Globus pallidus (tissue), 1 donor: ENCODE measurements at places on chromosomes 12 and 14.
A peak's percentile ranks its signal among the peaks of the same experiment; 100 is the strongest.

DNA sequence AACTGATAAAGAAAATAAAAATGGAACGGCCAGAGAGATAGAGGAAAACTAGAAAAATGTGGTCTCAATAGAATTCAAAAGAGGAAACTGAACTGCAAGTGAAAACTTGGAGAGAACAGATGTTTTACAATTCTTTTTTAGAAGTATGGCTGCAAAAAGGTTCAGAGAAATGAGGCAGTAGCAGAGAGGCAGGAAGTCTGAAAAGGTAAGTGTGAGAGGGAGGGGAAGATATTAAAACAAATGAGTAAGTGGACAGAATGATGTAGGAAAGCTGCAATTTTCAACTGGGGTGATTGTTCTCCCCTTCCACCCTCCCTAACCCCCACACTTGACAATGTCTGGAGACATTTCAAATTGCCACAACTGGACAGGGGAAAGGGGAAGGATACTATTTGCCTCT, 12.9 kb downstream of the BTBD7 start:
- no peak for DNase-seq

DNA sequence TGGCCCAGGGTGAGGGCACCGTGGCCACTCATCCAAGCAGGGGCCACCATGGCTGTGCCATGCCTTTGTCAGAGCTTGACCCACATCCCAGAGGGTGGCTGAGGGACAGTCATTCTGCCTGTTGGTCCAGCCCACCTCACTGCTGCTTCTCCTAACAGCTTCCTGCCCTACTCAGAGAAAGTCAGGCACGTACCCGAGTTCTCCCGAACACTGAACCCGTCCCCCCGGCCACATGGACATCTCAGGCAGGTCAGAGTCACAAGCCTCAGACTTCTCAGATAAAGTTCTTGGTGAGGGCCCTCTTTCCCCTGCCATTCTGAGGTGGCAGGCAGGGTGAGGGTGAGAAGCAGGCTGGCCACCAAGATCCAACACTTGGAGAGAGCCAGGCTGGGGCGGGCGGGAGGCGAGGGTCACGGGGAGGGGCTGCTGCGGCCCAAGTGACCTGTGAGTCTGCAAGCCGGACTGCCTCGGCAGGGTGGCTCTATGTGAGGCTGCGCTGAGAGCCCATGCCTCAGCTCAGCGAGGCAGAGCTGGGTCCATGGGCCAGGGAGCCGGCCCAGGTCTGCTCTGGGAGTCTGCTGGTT, 317.8 kb downstream of the TMEM121 start:
- DNase-seq = no peak

- no peak for DNase-seq
Observed at GRCh38 chr12:38761636-38762342, 143.6 kb downstream of the CPNE8 start.

DNA sequence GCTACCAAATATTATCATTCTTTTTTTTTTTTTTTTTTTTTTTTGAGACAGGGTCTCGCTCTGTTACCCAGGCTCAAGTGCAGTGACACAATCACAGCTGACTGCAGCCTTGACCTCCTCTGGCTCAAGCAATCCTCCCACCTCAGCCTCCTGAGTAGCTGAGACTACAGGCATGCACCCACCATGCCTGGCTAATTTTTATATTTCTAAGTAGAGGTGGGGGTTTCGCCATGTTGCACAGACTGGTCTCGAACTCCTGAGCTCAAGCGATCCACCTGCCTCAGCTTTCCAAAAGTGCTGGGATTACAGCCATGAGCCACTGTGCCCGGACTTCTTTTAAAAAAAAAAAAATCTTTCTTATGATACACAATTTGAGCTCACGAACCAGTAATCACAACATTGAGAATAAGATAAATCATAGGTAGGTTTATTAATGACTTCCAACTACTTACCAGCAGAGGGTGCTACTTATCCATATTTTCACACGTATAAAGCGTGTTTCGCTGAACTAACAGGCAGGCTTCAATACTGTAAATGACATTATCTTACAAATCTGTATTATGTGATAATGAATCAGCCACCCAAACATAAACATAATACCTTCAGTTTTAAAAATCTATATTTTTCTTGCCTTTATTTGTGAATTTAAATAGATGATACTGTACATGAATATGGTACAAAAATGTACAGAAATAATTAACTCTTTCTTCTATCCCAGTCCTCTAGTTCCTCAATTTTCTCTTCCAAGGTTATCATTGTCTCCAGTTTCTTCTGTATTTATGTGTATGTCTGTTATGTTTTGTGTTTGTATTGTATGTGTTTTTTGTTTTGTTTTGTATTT, 42.5 kb upstream of the BCAT1 start:
- DNase-seq = peak; percentile 68

DNA sequence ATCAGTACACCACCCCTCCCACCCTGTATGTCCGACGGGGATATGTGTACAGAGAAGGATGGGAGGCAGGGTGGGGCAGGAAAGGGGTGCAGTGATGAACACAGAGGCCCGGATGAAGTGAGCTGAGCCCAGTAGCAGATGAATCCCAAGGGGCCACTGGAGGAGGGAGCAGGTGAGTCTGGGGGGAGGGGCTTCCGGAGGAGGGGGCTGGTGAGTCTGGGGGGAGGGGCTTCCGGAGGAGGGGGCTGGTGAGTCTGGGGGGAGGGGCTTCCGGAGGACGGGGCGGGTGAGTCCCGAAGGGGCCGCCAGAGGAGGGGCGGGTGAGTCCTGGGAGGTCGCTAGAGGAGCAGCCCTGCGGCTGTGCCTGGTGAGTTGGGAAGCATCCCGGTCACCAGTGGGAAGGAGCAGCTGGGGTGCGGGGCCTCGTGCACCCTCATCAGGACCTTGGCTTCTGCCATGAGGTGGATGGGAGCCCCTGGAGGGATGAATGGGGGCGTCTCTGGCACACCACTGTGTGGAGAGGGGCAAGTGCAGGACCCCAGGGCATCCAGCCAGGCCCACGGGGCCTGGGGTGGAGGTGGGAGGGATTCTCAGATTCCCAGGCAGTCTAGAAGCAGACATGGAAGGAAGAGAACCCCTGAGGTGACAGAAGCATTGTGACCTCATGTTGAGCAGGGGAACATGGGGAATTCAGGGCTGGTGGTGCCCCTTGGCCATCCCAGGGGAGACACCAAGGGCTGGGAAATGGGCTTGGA, 14.0 kb downstream of the BEGAIN start:
- DNase-seq = no peak

DNA sequence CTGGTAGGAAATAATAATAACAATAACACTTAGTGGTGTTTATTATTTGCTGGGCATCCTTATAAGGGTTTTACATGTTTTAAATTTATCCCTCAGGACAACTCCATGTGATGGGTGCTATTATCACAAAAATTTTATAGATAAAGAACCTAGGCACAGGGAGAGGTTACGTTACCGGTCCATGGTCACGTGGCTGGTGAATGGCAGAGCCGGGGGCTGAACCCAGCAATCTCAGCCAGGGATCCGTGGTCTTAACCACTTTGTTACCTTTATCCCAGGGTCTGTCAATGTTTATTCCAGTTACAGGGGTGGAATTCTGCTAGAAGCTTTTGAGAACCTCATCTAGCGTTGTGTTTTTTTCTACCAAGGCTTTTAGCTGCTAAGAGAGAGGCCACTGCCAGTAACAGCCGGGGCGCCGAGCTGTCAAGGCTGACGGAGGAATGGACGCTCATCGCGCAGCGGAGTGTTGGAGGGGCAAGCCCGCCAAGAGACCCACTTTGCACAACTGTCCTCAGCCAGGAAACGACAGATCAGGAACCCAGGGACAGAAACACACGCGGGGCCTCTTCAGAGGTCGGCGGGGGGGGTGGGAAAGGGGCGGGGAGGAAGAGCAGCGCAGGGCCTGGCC, 418 bp downstream of the AMN1 start:
- DNase-seq = no peak

DNA sequence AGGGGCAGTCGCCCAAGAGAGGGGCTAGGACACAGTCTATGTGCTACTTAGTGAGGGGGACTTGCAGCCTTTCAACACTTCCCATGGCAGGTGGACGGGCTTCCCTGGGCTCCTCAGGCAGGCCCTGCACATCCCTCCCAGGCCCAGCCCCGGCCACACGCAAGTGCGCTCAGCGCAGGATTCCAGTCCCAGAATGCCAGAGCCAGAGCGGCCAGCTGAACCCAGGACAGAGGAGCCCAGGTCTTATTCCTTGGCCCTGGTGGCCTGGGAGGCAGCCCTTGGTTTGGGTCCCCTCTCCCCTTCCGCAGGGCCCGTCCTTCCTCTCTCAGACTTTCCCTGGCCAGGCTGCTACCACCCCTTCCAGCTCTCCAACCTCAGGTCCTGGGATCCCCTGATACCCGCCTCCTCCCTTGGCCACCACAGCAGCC, 12.0 kb downstream of the DLK1 start:
- no peak for DNase-seq

DNA sequence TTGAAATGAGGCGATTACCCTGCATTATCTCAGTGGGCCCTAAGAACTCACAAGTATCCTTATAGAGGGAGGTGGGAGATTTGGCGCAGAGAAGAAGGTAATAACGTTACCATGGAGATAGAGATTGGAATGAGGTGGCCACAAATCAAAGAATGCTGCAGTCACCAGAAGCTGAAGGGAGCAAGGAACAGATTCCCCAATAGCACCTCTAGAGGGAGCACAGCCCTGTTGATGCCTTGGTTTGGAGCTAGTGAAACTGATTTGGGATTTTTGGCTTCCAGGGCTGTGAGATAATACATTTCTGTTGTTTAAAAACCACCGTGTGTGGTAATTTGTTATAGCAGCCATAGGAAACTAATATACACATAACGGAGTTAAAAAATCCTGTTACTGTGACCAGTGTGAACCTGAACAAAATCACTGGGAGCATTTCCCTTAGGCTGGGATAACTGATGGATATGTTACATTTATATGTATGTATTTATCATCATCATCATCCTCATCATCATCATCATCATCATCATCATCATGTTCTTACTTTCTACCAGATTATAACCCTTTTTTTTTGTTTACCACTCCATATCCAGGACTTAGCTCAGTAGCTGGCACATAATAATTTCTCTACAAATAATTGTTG, 100.3 kb downstream of the LIN7A start:
- DNase-seq = peak; percentile 33

GRCh38 chr14:68168460-68169109, 349.0 kb downstream of the RAD51B start:
- no peak for DNase-seq

- no peak for DNase-seq
Observed at GRCh38 chr12:88310069-88310468, 168.0 kb downstream of the TMTC3 start.

- no peak for DNase-seq
Observed at GRCh38 chr14:93234798-93235197, 27.7 kb downstream of the UBR7 start.

GRCh38 chr12:45615268-45615667, 114.2 kb upstream of the ARID2 start:
- DNase-seq = no peak

GRCh38 chr14:105739331-105740102, 213.1 kb downstream of the TMEM121 start:
- no peak for DNase-seq

- DNase-seq = no peak
Observed at GRCh38 chr14:91732859-91733477, 1.1 kb upstream of the CATSPERB start.

DNA sequence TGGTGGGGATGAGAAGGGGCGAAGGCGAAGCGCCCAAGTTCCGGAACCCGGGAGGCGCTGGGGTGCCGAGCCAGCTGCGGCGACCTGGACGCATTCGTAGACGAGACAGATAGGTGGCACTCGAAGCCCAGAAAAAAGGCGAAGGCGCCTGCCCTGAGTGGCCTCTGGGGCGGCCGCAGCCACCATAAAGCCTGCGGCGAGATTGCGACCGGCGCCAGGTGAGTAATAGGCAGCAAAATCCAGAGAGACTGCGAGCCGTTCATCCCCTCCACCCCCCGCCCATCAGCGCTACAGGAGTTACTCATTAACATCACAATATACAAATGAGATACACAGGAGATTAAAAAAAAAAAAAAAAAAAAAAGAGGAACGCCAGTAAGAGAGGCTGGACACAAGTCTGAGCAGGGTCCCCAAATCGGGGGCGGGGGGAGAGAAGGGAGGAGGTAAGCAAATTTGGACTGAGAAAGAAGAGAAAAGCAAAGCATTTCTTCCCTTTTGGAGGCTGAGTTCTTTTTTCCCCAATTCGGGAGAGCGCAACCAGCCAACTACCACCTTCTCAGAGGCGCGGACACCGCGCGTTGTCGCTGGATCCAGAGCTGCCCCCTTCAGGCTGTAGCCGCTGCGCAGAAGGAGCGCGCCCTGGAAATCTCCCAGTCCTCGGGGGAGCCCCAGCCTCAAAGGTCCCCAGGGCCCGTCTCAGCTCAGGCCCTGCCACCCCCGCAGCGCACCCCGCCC, 15.7 kb downstream of the TBX3 start:
- DNase-seq = peak; percentile 35

DNA sequence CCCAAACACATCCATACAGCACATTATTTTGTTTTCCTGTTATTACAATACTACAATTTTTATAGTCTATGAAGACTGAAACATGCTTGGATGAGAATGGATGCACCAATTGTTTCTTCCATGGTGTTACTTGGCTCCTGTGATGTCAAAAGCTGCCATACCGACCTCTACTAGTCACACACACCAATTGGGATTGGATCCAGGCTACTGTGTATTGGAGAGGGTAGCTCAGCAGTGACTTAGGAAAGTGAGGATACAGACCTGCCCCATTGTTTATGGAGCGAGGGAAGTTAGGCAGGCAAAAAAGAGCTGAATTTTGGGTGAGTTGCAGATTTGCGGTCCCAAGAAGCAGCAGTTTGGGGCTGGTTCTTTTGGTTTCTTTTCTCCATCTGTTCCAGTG, 30.8 kb upstream of the AKAP6 start:
- DNase-seq = no peak

- DNase-seq = no peak
Observed at GRCh38 chr14:65079201-65079600, 23.1 kb downstream of the MAX start.

GRCh38 chr12:76670776-76671175, 93.1 kb upstream of the ZDHHC17 start:
- no peak for DNase-seq

DNA sequence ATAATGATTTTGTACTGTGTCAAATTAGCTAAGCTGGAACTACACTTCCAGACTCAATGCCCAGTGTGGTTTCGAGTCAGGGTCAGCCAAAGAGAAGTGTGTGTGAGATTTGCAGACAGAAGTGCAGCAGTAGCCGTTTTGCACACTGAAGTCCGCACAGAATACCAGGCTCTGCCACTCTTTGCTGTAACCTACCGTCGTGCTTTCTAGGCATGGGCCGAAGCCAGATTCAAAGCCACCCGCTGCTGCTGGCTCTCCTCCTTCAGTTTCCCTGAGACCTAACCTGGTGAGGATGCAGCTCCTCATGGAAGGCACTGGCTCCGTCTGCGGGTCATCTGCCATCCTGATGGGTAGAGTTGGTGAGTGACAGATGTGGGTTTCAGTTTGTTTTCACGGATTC, 48.8 kb downstream of the LRTM2 start:
- no peak for DNase-seq
